ENCODE measurements at places on chromosomes 4 and X. TPM values are rescaled to one million over a fixed set of nuclear protein-coding genes. Genes with fewer than 3 reads are reported as not detected.

DNA sequence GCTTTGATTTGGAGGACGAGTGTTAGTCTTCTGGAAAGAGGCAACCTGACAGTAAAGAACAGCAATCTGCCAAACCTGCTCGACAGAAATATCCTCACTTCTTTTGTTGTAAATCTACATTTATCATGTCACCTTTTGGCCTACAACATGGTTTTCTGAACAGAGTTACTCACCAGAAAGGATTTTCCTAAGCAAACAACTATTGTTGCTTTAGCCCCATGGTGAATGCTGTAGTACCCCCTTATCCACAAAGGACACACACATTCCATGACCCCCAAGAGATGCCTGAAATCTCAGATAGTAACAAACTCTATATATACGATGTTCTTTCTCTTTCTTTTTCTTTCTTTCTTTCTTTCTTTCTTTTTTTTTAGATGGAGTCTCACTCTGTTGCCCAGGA, 42.7 kb downstream of the TMEM150C start:
- no peaks in the 10 kb centered on the region for H3K36me3 ChIP-seq
- H3K4me3 ChIP-seq = no peak overlapping the region
- no peaks in the 10 kb centered on the region for H3K27me3 ChIP-seq
- no peak overlapping the region for H3K27ac ChIP-seq
- peaks cover 2% of the 10 kb centered on the region for H3K4me1 ChIP-seq

DNA sequence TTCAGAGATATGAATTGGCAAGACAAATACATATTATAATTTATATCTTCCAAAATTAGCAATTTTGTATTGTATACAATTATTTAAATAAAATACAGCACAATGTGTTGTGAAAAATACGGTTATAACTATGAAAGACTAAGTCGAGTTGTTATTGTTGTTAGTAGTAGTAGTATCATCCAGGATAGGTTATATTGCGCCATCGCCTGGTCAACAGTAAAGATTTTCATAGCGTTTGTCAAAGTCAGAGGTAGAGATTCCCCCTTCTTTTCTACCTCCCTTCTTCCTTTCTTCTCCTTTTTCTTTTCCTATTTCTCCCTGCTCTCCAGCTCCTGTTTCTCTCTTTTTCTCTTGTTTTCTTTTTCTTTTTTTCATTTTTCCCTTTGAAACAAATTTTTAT, 499.1 kb upstream of the EPHA5 start:
- H3K27ac ChIP-seq = no peak overlapping the region
- no peaks in the 10 kb centered on the region for H3K36me3 ChIP-seq
- no peak overlapping the region for H3K4me3 ChIP-seq
- no peak for DNase-seq
- no peaks in the 10 kb centered on the region for H3K4me1 ChIP-seq
- H3K27me3 ChIP-seq = no peaks in the 10 kb centered on the region

GRCh38 chr4:38094419-38094818, 134.2 kb downstream of the PTTG2 start:
- peaks cover 4% of the 10 kb centered on the region for H3K36me3 ChIP-seq
- H3K4me3 ChIP-seq = no peak overlapping the region
- H3K4me1 ChIP-seq = no peaks in the 10 kb centered on the region
- DNase-seq = no peak

The TIGD2 gene
- 21.7 TPM for total RNA-seq

The MAGEH1 gene
- 18.0 TPM for total RNA-seq

- H3K4me1 ChIP-seq = no peaks in the 10 kb centered on the region
- no peak for DNase-seq
- H3K36me3 ChIP-seq = no peaks in the 10 kb centered on the region
- H3K27me3 ChIP-seq = no peaks in the 10 kb centered on the region
- no peak overlapping the region for H3K4me3 ChIP-seq
Observed at GRCh38 chrX:139725720-139726119, 17.8 kb upstream of the MCF2 start.

The NXF2 gene
- not detected for total RNA-seq

The H2BW2 gene
- total RNA-seq = not detected

The FAM184B gene
- not detected for total RNA-seq

GRCh38 chr4:109873791-109874514, 26.0 kb downstream of the LRIT3 start:
- no peaks in the 10 kb centered on the region for H3K4me1 ChIP-seq
- no peak for DNase-seq
- H3K27ac ChIP-seq = no peak overlapping the region
- no peaks in the 10 kb centered on the region for H3K27me3 ChIP-seq
- no peak overlapping the region for H3K4me3 ChIP-seq

GRCh38 chr4:99945718-99946355, 581 bp downstream of the DNAJB14 start:
- peak overlapping the region; percentile 90 for H3K27ac ChIP-seq
- DNase-seq = no peak
- no peaks in the 10 kb centered on the region for H3K36me3 ChIP-seq
- peak overlapping the region; percentile 98 for H3K4me3 ChIP-seq
- H3K4me1 ChIP-seq = peaks cover 31% of the 10 kb centered on the region

The TKTL2 gene
- not detected for total RNA-seq

The FGF5 gene
- total RNA-seq = not detected

GRCh38 chrX:38126179-38126578, 94.5 kb downstream of the SRPX start:
- H3K4me1 ChIP-seq = no peaks in the 10 kb centered on the region
- no peaks in the 10 kb centered on the region for H3K36me3 ChIP-seq
- no peak overlapping the region for H3K4me3 ChIP-seq
- DNase-seq = no peak
- no peak overlapping the region for H3K27ac ChIP-seq
- H3K27me3 ChIP-seq = no peaks in the 10 kb centered on the region

The TRIM61 gene
- total RNA-seq = 0.50 TPM

GRCh38 chr4:94636004-94636403, 121.8 kb upstream of the BMPR1B start:
- H3K4me1 ChIP-seq = no peaks in the 10 kb centered on the region
- H3K36me3 ChIP-seq = peaks cover 5% of the 10 kb centered on the region
- no peak overlapping the region for H3K27ac ChIP-seq
- no peak overlapping the region for H3K4me3 ChIP-seq
- no peaks in the 10 kb centered on the region for H3K27me3 ChIP-seq
- no peak for DNase-seq

- H3K27me3 ChIP-seq = no peaks in the 10 kb centered on the region
- H3K4me1 ChIP-seq = peaks cover 5% of the 10 kb centered on the region
- H3K4me3 ChIP-seq = no peak overlapping the region
- DNase-seq = no peak
- H3K36me3 ChIP-seq = peaks cover 19% of the 10 kb centered on the region
- no peak overlapping the region for H3K27ac ChIP-seq
Observed at GRCh38 chrX:118764122-118764521, 36.7 kb downstream of the IL13RA1 start.

- H3K4me1 ChIP-seq = no peaks in the 10 kb centered on the region
- no peak for DNase-seq
- no peaks in the 10 kb centered on the region for H3K27me3 ChIP-seq
- H3K36me3 ChIP-seq = no peaks in the 10 kb centered on the region
- H3K4me3 ChIP-seq = no peak overlapping the region
Observed at GRCh38 chr4:155975511-155975910, 21.8 kb upstream of the CTSO start.

The ARX gene
- total RNA-seq = not detected

GRCh38 chr4:140344101-140344500, 29.3 kb upstream of the SCOC start:
- no peak overlapping the region for H3K4me3 ChIP-seq
- H3K4me1 ChIP-seq = no peaks in the 10 kb centered on the region
- no peaks in the 10 kb centered on the region for H3K27me3 ChIP-seq
- no peaks in the 10 kb centered on the region for H3K36me3 ChIP-seq
- no peak overlapping the region for H3K27ac ChIP-seq

- no peak overlapping the region for H3K27ac ChIP-seq
- DNase-seq = no peak
- H3K4me1 ChIP-seq = no peaks in the 10 kb centered on the region
- H3K27me3 ChIP-seq = no peaks in the 10 kb centered on the region
- H3K36me3 ChIP-seq = no peaks in the 10 kb centered on the region
Observed at GRCh38 chr4:151519728-151520415, 110.9 kb downstream of the FHIP1A start.

DNA sequence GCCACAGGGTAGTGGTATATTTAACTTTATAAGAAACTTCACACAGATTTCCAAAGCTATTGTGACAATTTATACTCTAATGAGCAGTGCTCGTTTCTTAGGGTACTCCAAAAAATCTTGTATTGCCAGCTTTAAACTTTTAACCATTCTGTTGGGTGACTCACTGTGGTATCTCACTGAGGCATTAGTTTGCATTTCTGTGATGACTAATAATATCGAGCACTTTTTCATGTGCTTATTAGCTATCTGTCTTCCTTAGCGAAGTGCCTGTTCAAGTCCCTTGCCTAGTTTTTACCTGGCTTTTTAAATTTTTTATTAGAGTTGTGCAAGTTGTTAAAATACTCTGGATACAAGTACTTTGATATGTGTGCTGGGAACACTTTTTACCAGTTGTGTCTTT, 5.5 kb downstream of the PNMA3 start:
- no peaks in the 10 kb centered on the region for H3K27me3 ChIP-seq
- no peaks in the 10 kb centered on the region for H3K4me1 ChIP-seq
- H3K36me3 ChIP-seq = no peaks in the 10 kb centered on the region
- no peak for DNase-seq
- H3K27ac ChIP-seq = no peak overlapping the region
- H3K4me3 ChIP-seq = no peak overlapping the region

GRCh38 chrX:8310409-8310808, 139.3 kb upstream of the VCX2 start:
- no peak for DNase-seq
- no peak overlapping the region for H3K27ac ChIP-seq
- H3K4me3 ChIP-seq = no peak overlapping the region
- H3K36me3 ChIP-seq = no peaks in the 10 kb centered on the region
- peaks cover 8% of the 10 kb centered on the region for H3K4me1 ChIP-seq

- peaks cover 5% of the 10 kb centered on the region for H3K36me3 ChIP-seq
- no peak overlapping the region for H3K27ac ChIP-seq
- DNase-seq = no peak
- H3K4me3 ChIP-seq = no peak overlapping the region
Observed at GRCh38 chrX:154058214-154058997, 38.7 kb upstream of the IRAK1 start.

All from liver (tissue), 10 donors.